Activated naive CD8-positive, alpha-beta T cell treated with anti-CD3 and anti-CD28 coated beads, Interleukin-2, amount 10 ng/mL, durations not matched to agents 7 days and 5 days (primary cell): ENCODE measurements at places on chromosomes 2 and 18. TPM values are rescaled to one million over a fixed set of nuclear protein-coding genes. Genes with fewer than 3 reads are reported as not detected.
A peak's percentile ranks its signal among the peaks of the same experiment; 100 is the strongest.

DNA sequence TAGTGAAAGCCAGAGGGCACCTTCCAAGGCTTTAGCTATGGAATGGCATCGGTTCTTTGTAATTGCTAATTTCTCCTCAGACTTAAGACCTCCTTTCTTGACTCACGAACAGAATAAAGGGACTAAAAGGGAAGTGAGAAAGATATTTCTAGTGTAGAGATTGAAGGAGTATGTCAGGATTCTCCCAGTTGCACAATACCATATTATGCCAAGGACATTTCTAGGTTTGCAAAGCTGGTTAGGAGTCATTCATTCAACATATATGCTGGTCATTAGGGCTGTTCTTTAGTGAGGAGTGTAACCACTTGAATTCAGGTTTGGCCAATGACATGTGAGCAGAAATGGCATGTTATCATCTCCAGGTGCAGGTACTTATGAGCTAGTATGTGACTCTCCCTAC, 7.4 kb downstream of the REEP1 start:
- H3K27ac ChIP-seq: no peak overlapping the region
- H3K4me1 ChIP-seq: peaks cover 3% of the 10 kb centered on the region
- no peak for DNase-seq
- H3K27me3 ChIP-seq: peaks cover 36% of the 10 kb centered on the region

The HRH4 gene
- 0.22 TPM for total RNA-seq

- H3K4me1 ChIP-seq: peaks cover 14% of the 10 kb centered on the region
- no peak overlapping the region for H3K27ac ChIP-seq
- peaks cover 68% of the 10 kb centered on the region for H3K36me3 ChIP-seq
- DNase-seq: no peak
- no peak overlapping the region for H3K4me3 ChIP-seq
These were observed 72.0 kb downstream of the RIF1 start for GRCh38 chr2:151481744-151482143.

The SH3RF3 gene
- total RNA-seq: 0.31 TPM

The MC5R gene
- 0.17 TPM for total RNA-seq

DNA sequence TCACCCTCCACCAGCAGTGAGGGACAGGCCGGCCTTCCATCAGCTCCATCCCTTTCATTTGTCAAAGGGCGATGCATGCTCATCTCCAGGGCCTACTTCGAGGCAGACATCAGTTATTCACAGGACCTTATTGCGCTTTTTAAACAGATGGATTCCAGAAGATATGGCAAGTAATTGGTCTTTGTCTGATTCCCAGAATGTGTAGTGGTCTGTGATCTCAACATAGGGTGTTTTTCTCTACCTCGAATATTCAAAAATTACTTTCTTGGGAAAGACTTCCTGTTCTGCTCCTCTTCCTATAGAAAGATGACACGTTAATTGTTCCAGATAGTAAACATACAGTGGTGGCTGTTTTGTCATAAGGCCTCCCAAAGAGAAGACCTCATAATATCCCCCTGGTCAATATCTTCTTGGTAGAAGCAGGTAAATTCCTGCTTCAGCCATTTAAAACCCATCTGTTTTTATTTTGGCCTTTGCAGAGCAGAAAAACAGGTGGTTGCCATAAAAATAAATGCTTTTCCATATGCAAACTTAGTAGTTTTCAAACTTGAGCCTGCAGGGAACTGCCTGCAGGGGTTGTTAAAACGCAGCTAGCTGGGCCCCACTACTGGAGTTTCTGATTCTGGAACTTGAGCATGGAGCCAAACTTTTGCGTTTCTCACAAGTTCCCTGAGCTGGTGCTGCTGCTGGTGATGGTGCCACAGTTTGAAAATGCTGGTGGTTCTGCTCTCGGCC, 8.2 kb downstream of the SMARCAL1 start:
- H3K4me3 ChIP-seq: no peak overlapping the region
- peaks cover 60% of the 10 kb centered on the region for H3K36me3 ChIP-seq
- peaks cover 8% of the 10 kb centered on the region for H3K4me1 ChIP-seq
- H3K27ac ChIP-seq: no peak overlapping the region
- DNase-seq: no peak
- no peaks in the 10 kb centered on the region for H3K27me3 ChIP-seq

- no peak for DNase-seq
- H3K27me3 ChIP-seq: no peaks in the 10 kb centered on the region
- no peak overlapping the region for H3K4me3 ChIP-seq
These were observed 68.5 kb downstream of the PIGN start for GRCh38 chr18:62118328-62118727.

DNA sequence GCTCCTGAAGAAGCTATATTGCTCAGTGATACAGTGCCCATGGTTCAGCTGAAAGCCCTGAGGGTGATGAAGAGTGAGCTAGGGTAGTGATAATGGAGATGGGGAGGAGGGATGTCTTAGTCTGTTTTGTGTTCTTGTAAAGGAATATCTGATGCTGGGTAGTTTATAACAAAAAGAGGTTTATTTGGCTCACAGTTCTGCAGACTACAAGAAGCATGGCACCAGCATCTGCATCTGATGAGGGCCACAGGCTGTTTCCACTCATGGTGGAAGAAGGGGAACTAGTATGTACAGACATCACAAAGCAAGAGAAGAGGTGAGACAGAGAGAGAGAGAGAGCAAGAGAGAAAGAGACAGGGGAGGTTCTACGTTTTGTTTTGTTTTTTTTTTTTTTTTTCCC, 417.3 kb upstream of the TRIB2 start:
- no peak for DNase-seq

DNA sequence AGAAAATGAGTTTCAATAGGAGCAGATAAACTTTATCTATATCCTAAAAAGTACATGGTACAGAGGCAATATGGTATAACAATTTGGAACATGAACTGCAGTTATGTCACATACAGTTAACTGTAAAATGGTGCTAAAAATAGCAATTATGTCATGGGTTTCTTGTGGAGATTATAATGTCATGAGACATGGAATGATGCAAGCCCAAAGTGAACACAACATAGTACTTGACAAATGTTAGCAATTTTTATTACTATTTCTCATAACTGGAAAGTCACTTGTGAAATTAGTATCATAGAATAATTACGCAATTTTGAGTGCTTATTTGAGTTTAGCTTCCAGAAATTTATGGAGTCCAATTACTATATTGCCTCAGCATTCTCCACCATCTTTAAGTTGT, 1263.4 kb downstream of the DSC3 start:
- DNase-seq: no peak
- no peak overlapping the region for H3K4me3 ChIP-seq
- H3K4me1 ChIP-seq: no peaks in the 10 kb centered on the region

GRCh38 chr2:55743583-55743982, 49.9 kb upstream of the PNPT1 start:
- H3K27ac ChIP-seq: no peak overlapping the region
- H3K4me3 ChIP-seq: no peak overlapping the region

DNA sequence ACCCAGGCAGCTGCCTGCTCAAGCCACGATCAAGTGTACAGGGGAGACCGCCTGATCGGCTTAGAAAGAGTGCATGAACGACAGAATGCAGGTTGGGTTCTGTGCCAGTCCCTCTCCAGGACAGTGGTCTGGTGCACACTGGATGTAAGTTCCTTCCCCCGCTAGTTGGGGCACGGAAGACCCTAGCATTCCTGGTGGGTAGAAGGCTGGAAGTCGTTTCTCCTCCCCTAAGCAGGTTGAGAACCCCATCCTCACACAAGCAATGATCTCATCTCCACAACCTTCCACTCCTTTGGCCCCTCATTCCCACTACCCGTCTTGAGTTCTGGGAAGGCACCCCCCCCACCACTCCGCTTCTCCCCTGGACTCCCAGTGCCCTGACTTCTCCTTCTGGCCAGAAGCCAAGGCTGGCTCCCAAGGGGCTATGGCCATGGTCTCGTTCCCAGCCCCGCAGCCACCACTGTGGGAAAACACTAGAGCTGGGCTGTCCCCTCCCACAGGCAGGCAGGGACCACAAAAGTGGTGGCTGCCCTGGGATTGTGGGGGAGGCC, 1.4 kb upstream of the ANKRD39 start:
- peak overlapping the region; percentile 67 for H3K4me3 ChIP-seq
- DNase-seq: peak; percentile 40
- H3K4me1 ChIP-seq: peaks cover 28% of the 10 kb centered on the region
- peaks cover 10% of the 10 kb centered on the region for H3K36me3 ChIP-seq
- peak overlapping the region; percentile 65 for H3K27ac ChIP-seq
- no peaks in the 10 kb centered on the region for H3K27me3 ChIP-seq

The DQX1 gene
- 0.20 TPM for total RNA-seq

DNA sequence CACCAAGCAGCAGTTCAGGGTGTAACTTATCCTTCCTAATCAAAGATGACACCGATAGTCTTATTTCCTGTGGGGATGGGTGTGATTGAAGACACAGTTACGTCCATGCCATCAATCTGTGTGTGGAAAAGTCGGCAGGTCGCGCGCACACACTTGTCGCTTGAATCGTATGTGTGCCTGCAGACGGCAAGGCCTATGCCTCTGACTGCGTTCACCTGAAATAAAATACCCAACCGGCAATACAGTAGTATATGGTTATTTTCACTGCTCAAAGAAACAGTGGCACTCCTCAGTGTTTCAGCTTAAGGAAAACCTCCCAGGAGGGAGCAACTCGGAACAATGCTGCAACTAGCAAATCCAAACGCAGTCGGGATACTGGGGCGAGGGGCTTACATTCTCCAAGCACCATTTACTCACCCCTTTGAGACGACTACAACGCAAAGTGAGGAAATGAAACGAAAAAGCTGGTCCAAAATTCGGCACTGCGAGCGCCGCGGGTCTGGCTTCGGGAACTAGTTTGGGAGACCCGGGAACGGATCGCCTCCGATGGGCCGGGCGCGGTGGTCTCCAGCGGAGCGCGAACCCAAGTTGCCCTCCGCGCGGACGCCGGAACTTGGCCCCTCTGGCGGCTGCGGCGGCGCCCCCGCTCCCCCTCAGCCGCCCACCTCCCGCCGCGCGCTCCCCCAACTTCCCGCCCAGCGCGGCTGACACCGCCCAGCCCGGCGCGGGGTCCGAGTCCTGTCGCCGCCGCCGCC, 675 bp downstream of the PRKD3 start:
- peak overlapping the region; percentile 94 for H3K27ac ChIP-seq
- peaks cover 36% of the 10 kb centered on the region for H3K27me3 ChIP-seq
- DNase-seq: peak; percentile 62

DNA sequence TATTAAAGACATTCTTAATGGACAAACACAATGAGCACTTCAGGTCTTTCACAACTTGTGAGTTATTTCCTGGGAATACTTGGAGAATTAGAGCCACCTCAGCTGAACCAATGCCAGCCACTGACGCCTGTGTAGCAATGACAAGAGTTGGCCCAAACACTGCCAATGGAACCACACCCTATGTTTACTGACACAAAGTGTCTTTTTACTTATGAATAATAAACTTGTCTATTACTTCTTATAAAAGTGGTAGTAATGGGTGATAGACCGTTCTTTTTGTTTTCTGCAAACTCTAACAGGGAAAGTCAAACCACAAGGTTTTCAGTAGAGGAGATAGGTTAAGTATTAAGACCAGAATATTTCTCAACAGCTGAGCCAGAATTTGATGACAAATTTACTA, 12.5 kb upstream of the CHAC2 start:
- H3K36me3 ChIP-seq: peaks cover 28% of the 10 kb centered on the region
- H3K27me3 ChIP-seq: no peaks in the 10 kb centered on the region
- no peak for DNase-seq
- no peak overlapping the region for H3K4me3 ChIP-seq

GRCh38 chr18:22545066-22545760, 127.5 kb upstream of the CTAGE1 start:
- H3K27me3 ChIP-seq: no peaks in the 10 kb centered on the region
- DNase-seq: no peak
- no peak overlapping the region for H3K27ac ChIP-seq
- H3K4me3 ChIP-seq: no peak overlapping the region
- H3K36me3 ChIP-seq: no peaks in the 10 kb centered on the region

- DNase-seq: no peak
- peaks cover 3% of the 10 kb centered on the region for H3K4me1 ChIP-seq
- no peaks in the 10 kb centered on the region for H3K36me3 ChIP-seq
- no peaks in the 10 kb centered on the region for H3K27me3 ChIP-seq
- H3K4me3 ChIP-seq: no peak overlapping the region
These were observed 116.4 kb upstream of the CAPN13 start for GRCh38 chr2:30923623-30924022.

GRCh38 chr2:102116630-102117471, 25.7 kb upstream of the IL1R1 start:
- peaks cover 2% of the 10 kb centered on the region for H3K27me3 ChIP-seq
- H3K27ac ChIP-seq: no peak overlapping the region
- no peak for DNase-seq
- H3K4me1 ChIP-seq: peaks cover 2% of the 10 kb centered on the region

The FHOD3 gene
- not detected for total RNA-seq

DNA sequence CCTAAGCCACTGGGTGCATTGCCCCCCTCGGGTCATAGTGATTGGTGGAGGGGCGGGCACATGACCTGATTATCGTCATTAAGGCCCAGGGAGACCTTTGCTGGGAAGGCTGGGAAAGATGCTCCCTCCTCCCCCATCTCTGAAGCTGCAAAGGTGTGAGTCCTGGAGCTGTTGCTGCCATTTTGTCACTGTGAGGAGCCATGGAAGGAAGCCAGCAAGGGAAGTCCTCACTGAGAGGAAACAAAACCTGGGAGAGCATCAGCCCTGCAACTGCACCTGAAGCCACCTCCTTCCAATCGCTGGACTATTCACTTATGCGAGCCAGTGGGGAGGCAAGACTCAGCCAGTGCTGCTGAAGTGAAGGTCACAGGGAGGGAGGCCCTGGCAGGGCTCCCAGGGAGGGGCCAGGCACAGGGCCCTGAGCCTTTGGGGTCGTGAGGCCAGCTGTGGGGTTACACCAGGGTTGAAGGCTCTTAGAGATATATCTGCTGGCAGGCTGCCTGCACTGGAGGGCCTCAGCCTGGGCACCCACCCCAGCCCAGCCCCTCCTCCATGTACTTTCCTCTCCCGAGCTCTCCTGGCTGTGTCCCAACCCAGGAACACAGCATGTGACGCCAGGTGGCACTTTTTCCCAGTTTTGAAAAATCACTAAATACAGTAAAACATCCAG, 10.7 kb upstream of the FAHD2A start:
- no peaks in the 10 kb centered on the region for H3K4me1 ChIP-seq
- no peak for DNase-seq
- H3K27ac ChIP-seq: no peak overlapping the region
- no peaks in the 10 kb centered on the region for H3K27me3 ChIP-seq

DNA sequence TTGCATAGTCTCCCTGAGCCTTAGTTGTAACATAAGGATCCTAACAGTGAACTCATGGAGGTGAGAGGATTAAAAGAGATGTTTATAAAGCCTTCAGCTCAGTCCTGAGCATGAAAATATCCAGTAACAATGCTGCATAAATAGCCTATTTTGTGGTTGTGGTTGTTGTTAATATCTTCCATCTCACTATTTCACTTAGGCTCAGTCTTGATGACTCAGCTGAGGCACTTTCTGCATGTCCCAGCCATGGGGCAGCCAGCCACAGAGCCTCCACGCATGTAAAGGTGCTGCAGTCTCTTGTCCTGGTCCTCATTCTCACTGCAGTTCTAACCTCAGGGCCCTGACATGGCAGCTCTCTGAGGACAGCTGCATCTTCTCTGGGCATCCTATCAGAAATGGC, 218.8 kb upstream of the PKDCC start:
- no peak overlapping the region for H3K27ac ChIP-seq
- no peak overlapping the region for H3K4me3 ChIP-seq
- H3K4me1 ChIP-seq: no peaks in the 10 kb centered on the region
- DNase-seq: no peak

The DCTN1 gene
- total RNA-seq: 111 TPM

- H3K4me3 ChIP-seq: no peak overlapping the region
- no peaks in the 10 kb centered on the region for H3K4me1 ChIP-seq
- H3K27ac ChIP-seq: no peak overlapping the region
- peaks cover 4% of the 10 kb centered on the region for H3K36me3 ChIP-seq
- no peak for DNase-seq
These were observed 46.7 kb downstream of the ICA1L start for GRCh38 chr2:202824901-202825300.
